ENCODE measurements at places on chromosomes 2 and 18.

GRCh38 chr2:36356990-36357846 is 1.6 kb downstream of the CRIM1 start:
- DNase-seq, result peak; percentile 4

DNA sequence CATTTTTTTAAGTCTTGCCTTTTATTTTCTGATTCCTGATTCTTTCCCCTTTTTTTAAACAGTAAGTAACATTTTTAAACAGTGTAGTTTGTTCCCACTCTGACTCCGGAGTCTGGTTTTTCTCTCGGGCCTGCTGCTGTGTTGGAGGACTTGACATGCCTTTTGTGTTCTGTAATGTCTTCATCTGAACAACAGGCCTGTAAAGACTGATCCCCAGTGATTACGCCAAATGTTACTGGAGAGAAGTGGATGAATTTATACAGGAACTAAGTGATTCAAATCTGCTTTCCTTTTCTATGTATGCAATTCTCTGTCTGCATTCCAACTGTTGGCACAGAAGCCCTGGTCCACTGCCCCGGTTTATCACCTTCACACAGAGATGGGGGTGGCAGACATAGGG is 54.3 kb upstream of the RMDN2 start:
- DNase-seq, result no peak

- DNase-seq, result no peak
These were observed 102.3 kb downstream of the KCNF1 start for GRCh38 chr2:11014026-11014425.

- no peak for DNase-seq
These were observed 25.2 kb upstream of the HPCAL1 start for GRCh38 chr2:10277293-10278028.

DNA sequence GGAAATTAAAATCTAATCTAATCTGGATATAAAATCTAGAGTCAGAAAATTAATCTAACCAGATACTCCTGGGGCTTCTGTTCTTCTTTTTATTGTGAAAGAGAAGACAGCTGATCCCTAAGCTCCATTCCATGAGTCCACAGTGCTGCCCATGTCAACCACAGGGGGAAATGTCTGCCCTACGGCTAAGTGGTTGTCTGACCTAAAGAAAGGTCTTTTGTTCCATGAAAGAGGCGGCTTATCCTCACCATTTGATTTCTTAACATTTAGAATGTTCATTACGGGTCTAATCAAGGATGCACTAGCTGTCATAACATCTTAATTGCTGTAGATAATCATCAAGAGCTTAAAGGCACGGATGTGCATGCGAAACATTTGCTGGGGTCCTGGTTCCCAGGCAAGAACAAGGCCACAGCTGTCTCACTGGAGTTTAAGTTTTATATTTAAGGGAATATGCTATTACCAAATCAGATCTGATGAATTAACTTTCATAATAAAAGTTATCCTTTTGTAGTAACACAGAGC is 162.6 kb downstream of the PAX3 start:
- no peak for DNase-seq

GRCh38 chr2:42193722-42194187 is 24.6 kb downstream of the EML4 start:
- no peak for DNase-seq

DNA sequence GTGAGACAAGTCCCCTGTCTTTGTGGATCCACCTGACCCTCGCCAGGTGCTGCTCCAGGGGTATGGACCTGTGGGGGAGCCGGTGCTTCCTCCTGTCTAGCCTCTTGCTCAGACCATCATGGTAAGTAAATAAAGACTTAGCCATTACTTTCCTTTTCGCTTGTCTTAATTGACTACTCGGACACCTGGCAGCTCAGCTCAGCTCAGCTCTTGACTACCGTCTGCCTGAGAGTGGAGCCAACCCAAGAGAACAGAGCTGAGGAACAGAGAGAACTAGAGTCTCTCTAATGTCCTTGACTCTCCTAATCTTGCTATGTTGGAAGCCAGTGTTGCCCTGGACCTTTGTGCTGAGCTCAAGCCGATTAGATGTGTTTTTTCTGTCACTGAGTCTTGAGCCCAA is 170.3 kb upstream of the CXCR4 start:
- DNase-seq, result no peak

DNA sequence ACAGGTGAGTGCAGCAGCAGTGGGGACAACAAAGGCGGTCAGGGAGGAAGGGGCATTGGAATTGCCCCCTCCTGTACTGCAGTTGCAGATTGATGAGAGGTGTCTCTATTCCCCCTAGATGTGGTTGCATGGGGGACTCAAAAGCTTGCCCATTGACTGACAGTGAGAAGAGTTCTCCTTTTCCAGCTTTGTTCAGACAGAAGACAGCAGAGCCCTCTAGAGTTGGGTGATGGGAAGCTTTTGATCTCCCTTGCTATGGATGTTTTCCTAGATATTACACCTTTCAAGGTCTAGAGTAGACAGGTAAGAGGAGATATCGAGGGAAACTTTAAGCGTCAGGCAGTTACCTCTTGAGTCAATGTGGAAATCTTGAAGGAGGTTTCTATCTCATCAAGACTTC is 2.9 kb downstream of the PROKR1 start:
- DNase-seq, result no peak
